Omental fat pad (tissue), 4 donors: ENCODE measurements at places on chromosomes 11 and 22. TPM values are rescaled to one million over a fixed set of nuclear protein-coding genes. Genes with fewer than 3 reads are reported as not detected.

PVALB gene
- not detected for total RNA-seq

RHBDD3 gene
- 23.8 TPM for total RNA-seq

MS4A1 gene
- total RNA-seq, result 2.4 TPM

MISFA gene
- 1.8 TPM for total RNA-seq

SLC22A8 gene
- total RNA-seq, result not detected

ASRGL1 gene
- 57.9 TPM for total RNA-seq

B3GAT1 gene
- total RNA-seq, result 0.63 TPM

CLCF1 gene
- 4.1 TPM for total RNA-seq

- no peak for DNase-seq
Measured at GRCh38 chr11:66614073-66614472, 2.4 kb upstream of the RBM14 start.

DNA sequence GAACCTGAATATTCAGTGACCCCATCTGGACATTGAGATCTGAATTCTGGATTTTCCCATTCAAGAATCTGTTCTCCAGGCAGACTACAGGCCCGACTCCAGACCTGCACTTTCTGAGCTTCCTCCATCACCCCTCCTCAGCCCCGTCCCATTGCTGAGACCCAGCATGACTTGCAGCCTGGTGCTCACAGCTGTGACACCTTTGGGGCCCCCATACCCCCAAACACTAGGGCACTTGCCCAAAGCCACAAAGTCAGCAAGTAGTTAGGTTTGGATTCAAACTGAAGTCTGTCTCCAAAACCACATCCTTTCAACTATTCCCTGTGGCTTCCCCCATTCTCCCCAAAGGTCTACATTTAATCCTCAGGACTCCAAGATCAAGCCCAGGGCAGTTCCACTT is 128.2 kb upstream of the ZBED5 start:
- no peak for DNase-seq

- no peak for DNase-seq
Measured at GRCh38 chr11:78808923-78809322, 234.3 kb upstream of the NARS2 start.

GRCh38 chr11:125091247-125091876 is 20.1 kb downstream of the TMEM218 start:
- no peak for DNase-seq

GRCh38 chr11:133793271-133794035 is 51.9 kb downstream of the SPATA19 start:
- DNase-seq, result no peak

- DNase-seq, result no peak
Measured at GRCh38 chr11:94948070-94948617, 25.2 kb downstream of the CWC15 start.
